ENCODE measurements at places on chromosomes 16 and 17.

DNA sequence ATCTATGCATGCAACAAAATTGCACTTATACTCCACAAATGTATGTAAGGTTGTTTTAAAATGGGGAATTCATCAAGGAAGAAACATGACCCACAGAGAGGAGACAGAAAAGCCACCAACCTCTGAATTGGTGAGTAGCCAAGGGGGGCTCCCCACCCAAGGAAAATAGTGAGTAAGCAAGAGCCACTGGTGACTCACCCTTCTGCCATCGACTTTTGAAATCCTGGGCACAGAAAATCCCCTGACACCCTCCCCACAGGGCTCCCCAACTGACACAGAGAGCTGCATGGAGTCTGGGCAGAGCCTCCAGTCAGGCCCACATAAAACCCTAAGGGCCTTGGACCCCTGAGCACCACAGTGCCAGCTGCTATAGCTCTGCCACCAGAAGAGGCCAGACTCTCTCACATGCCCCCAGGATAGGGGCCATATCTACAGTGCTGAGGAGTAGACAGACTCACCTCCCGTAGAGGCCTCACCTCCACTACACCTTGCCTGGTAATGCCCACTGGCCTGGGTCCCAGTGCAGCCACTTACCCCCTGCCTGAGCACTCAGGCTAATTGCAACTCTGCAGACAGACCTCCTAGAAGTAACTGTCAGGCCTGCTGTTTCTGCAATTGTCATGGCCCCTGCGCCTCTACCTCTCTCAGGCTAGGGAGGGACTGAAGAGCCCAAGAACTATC is 244.7 kb upstream of the WSB1 start:
- no peak for DNase-seq

GRCh38 chr17:30296499-30297080 is 4.8 kb upstream of the BLMH start:
- DNase-seq: no peak

DNA sequence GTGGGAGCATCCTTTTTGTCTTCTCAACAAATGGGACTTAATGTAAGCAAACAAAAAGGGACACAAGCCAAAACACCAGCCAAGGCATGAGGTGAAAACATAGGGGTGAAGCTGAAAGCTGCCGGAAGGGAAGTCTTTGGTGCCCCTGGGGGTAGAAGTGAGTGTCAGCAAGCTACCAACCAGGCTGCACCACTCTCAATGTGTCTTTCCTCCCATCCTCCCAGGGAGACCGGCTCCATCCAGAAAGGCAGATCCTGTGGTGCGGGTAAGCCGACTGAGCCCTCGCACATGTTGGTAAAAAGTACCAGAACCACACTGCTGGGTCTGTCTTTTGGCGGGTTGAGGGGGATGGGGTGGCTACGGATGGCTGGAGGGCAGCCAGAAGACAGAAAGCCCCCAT is 52.0 kb upstream of the SREBF1 start:
- DNase-seq: no peak

DNA sequence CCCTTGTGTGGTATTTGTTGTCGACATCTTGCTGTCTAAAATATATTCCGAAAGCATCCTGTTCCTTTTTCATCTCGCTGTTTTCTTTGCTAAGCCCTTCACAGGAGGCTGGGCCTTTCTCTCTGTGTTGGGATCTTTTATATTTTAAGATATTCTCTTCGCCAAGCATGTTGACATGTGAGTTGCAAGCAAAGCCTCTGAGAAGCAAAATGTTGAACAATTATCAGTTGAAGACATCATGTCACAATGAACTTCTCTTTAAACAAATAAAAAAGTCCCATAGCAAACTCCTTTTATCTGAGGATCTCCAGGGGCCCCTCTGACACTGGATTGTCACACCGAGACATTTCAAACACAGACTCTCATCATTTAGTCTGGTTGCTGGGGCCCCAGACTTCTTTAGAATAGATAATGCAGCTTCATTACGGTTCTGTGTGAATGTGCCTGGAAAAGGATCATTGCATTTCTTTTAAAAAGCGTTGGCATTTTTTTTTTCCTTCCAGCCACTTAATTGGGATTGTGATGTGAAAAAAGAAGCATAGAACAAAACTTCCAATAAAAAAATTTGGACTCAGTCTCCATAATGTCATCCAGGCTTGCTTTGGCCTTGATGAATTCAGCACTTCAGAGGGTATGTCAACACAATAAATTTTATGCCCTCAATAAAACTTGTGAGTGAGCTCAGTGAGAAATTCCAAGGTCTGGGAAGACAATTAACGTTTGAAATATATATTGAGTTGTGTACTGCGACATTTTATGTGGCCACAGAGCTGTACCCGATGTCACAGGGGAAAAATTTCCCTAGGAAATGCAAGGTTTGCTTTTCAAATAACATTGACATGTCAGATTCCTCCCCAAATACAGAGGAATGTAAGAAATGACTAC is 496.8 kb downstream of the XYLT1 start:
- no peak for DNase-seq

- no peak for DNase-seq
These were observed 120.9 kb downstream of the PRKCA start for GRCh38 chr17:66423056-66423955.

DNA sequence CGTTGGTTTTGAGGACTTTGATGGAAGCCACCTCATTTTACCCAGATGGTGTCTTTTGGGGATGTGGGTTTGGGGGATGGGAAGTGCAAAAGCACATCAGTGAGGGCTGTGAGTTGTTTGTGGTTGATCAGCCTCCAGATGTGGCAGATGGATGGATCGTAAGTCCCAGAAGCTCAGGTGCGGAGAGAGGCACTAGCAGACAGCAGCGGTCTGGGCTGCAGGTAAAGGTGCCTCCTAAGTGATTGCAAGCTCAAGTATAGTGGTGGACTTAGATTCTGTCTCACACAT is 18.0 kb downstream of the HS3ST3B1 start:
- no peak for DNase-seq

DNA sequence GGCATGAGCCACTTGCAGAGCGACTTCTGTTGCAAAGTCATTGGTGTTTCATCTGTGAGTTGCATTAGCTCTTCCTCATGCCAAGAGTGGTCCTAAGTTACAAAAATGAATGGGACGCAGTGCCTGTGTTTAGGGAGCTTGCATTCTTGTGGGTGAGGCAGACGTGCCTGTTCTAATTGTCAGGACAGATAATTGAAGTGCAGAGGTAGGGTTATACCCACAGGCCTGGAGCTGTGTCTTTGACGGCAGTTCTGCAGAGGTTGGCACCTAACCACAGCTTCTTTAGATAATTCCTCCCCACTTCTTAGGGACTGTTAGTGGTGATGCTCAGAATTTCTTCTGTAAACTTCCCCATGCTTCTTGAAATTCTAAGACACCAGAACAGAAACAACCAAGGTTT is 307.1 kb downstream of the SNX29 start:
- no peak for DNase-seq

- no peak for DNase-seq
These were observed 261.2 kb downstream of the CBLN1 start for GRCh38 chr16:49020436-49020835.

- no peak for DNase-seq
These were observed 40.5 kb upstream of the GCSH start for GRCh38 chr16:81136390-81137335.

DNA sequence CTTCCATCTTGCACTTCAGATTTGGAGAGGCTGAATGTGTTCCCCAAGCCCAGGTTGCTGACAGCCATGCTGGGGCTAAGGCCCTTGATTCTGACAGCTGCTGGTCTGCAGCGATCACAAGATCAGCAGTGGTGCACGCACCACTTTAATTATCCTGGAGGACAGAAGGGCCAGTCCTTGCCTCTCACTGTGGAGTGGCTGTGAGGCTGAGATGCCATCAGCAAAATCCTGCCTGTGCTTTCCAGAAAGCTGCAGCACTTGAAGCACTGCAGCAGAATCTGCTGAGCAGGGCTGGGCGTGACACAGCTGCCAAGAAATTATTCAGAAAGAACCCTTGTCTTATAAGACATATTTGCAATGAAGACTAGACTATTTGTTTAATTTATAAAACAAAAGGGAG is 37.1 kb downstream of the NUP93 start:
- no peak for DNase-seq

- DNase-seq: no peak
These were observed 2.8 kb upstream of the KRT40 start for GRCh38 chr17:40986920-40987319.

GRCh38 chr17:68601565-68602288 is 560 bp upstream of the FAM20A start:
- DNase-seq: no peak

- DNase-seq: no peak
These were observed 280.1 kb upstream of the MON1B start for GRCh38 chr16:76910931-76911330.

DNA sequence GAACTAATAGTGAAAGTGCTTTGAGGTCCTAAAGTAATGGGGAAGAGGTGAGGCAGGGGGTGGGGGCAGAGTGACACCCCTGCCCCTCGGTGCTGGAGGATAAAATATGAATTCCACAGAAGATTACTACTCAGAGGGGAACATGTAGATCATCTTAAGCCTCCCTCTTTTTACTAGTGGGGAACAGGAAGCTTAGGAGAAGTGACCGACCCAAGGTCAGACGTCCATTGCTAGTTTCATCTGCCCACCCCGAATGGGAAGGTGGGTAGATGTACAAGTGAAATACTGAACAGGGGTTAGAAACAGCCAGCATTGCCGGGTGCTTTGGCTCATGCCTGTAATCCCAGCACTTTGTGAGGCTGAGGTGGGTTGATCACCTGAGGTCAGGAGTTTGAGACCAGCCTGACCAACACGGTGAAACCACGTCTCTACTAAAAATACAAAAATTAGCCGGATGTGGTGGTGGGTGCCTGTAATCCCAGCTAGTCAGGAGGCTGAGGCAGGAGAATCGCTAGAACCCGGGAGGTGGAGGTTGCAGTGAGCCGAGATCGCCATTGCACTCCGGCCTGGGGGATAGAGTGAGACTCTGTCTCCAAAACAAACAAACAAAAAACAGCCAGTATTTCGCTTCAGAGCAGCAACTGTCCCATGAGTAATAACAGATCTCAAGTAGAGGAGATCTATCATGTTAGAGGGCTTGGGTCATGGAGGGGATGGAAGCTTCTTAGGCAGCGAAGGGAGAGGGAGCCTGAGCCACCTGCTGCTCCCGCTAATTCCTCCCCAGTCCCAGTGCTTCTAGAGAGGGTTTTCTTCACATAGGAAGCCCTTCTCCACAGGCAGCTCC is 1.2 kb upstream of the NR1D1 start:
- DNase-seq: no peak

DNA sequence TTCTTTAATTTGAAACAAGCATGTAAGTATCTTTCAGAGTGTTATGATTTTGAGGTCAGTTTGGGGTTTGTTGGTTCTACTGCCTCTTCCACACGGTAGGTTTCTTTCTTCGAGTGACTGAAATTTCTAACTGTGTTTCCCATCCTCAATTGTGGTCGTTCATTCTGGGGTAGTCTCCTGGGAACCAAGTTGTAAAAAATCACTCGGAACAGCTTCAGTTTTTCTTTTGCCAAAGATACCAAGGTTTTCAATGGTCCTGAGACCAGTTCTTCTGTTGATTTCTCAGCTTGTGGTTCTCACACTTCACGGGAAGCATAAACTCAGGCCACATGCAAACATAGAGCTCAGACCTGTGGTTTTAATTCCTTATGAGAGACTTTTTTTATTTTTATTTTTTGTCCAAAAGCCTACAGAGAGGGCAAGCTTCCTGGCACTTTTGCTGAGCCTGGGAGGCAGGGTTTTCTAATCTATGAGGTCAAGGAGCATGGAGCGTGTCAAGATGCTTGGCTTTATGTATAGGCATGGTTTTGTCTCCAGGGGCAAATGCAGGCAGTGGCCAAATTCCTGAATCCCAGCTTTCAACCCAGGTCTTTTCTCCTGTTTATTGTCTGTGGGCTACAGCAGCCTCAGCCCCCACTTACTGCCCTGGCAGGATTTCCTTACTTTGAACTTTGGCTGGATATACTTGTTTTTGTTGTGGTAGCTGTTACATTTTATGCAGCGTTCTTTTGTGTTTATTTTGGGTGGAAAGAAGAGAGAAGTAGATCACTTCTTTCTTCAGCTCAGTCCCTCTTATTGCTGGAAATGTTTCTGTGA is 32.9 kb downstream of the HS3ST3A1 start:
- no peak for DNase-seq

DNA sequence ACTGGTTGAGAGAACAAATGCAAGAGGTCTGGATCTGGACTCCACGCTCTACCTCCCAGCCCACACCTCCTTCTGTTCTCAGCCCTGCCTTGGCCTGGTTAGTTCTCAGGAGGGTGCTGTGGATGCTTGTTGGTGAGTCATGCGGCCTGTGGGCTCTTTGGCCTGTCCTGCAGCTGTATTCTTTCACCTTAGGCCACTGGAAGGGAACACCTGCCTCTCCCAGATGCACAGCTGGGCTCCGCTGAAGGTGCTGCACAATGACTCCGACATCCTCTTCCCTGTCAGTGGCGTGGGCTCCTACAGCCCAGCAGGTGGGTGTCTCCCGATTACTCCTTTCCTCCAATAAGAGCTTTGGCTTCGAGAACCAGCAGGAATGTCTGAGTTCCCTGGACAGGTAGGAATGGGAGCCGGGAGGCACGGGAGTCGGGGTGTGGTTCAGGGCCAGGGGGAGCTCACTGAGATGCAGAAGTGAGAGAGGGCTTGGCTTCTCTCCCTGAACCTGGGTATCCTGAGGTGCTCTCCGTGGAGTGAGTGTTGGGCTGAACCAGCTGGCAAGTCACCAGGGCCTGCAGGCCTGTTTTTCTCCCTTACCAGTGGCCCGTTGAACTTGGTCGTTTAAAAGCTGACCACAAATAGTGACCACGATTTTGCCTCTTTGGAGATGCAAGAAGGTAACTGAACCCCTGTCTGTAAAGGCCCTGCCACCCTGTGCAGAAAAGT is 85.0 kb downstream of the SNX29 start:
- DNase-seq: no peak

- DNase-seq: no peak
These were observed 684 bp upstream of the APPBP2 start for GRCh38 chr17:60526726-60527125.

DNA sequence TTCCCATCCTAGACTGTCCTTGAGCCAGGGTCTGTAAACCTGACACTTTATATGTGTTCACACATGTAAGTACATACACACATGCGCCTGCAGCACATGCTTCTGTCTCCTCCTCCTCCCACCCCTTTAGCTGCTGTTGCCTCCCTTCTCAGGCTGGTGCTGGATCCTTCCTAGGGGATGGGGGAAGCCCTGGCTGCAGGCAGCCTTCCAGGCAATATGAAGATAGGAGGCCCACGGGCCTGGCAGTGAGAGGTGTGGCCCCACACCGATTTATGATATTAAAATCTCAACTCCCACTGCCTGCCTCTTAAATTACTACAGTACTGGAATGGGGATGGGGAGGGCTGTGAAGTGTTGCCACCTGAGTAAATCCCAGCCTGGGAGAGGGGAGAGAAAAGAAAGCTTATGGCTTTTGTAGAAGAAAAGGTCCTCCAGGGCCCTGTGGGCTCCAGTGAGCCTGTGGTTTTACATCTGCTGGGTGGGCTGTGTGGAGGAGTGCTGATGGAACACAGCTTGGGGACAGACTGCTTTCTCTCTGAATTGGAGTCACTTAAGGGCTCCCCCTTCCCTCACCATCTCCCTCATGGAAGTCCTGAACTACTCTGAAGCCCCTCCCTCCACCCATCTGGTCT is 990 bp upstream of the WNK4 start:
- DNase-seq: no peak

GRCh38 chr17:27485716-27486495 is 29.7 kb downstream of the KSR1 start:
- no peak for DNase-seq
